ENCODE measurements at places on chromosomes 13 and 19. TPM values are rescaled to one million over a fixed set of nuclear protein-coding genes. Genes with fewer than 3 reads are reported as not detected.

GTPBP3 gene
- total RNA-seq, result 17.2 TPM

MAMSTR gene
- 0.55 TPM for total RNA-seq

AMER2 gene
- not detected for total RNA-seq

KCNC3 gene
- total RNA-seq, result under 0.01 TPM

GPR12 gene
- not detected for total RNA-seq

All from smooth muscle cell of the umbilical artery (primary cell).